OCI-M1 (cell line): ENCODE measurements at places on chromosomes 16 and 17.
A peak's percentile ranks its signal among the peaks of the same experiment; 100 is the strongest.

- DNase-seq: no peak
Measured at GRCh38 chr17:29612404-29613280, 10.1 kb downstream of the CORO6 start.

DNA sequence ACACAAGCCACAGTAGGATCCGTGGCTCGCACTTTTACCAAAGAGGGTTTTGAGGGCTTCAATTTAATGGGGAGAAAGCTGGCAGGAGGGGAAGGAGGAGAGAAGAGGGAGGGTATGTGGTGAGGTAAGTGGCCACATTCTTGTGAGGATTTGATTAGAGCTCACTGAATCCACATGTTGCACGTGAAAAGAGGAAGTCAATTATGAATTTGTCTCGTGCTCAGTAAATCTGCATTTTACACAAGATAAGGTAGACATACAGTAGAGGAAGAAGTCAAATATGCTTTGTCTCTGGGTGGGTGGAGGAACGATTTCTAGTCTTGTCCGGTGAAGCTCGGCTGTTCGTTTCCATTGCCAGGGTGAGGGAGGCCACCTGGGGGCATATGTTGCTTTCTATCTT, 862 bp downstream of the ZNF232 start:
- DNase-seq: peak; percentile 97

DNA sequence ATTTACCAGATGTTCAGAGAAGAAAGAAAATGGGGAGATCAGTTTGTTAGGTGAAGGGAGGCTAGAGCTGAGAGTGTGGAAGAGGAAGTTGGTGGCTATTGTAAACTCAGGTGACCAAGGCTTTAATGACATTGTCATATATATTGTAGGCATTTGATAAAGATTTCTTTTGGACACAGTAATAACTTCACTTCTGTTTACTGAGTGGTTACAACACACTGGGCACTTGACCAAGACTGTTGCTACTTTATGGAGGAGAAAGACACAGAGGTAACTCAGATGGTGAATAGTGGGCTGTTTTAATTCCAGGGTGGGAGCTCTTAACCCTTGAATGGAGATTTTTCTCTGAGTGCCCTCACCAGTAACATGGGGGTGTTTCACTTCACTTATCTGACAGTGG, 46.0 kb downstream of the TNRC6A start:
- DNase-seq: peak; percentile 51

DNA sequence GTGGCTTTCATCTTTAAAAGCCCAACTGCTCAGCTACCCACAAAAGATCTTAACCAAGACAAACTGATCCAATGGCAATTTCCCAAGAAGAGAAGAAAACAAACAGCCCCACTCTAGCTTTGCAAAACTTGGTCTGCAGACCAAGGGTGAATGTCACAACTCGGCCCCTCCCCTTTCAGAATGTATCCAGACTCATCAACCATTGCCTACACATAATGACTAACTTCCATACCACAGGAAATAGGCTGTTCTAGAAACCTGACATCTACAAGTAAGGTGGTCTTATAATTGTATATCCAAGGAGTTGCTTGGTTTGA, 16.0 kb downstream of the DCUN1D3 start:
- peak; percentile 82 for DNase-seq

DNA sequence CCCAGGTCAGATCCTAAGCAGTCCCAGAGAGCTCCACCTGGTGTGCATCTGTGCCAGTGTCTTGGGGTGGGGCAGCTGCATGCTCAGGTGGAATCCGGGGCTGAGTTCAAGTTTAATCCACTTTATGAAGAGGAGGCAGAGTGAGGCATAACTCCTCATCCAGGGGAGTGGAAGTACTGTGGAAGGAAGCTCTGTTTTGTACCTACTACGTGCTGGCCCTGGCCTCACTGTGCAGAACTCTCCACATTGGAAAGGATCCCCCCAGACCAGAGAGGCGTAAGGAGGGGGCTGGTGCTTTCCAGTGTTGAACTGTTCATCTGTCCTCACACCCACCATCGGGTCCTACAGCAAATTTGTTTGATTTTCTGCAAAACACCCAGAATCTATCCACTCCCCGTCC, 78.0 kb downstream of the ABCC6 start:
- DNase-seq: no peak
